ENCODE measurements at places on chromosomes 16 and 17.

- DNase-seq: no peak
Observed at GRCh38 chr17:37825851-37826250, 81.0 kb upstream of the HNF1B start.

DNA sequence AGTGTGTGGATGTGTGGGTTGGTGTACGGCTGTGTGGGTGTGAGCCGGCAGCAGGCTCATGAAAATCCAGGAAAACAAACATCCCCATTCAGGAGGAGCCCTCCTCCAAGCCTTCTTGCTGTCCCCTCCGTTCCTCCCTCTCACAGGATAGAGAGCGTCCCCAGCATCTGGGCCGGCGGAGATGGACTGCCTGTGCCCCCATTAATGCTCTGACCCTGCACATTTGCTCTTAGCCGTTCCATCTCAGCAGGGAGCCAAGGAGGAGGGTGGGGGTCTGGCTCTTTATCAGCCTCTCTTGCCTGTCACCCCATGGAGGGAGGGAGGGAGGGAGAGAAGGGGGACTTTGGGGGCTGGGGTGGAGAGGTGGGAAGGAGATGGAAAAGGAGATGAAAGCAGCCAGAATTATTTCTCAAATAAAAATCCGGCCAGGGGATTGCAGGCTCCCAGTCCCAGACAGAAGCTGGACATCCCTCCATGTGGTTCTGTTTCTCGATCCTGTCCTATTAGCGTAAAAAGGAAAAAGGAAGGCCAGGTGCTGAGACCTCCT lies 240.0 kb upstream of the ZFHX3 start:
- DNase-seq: no peak

DNA sequence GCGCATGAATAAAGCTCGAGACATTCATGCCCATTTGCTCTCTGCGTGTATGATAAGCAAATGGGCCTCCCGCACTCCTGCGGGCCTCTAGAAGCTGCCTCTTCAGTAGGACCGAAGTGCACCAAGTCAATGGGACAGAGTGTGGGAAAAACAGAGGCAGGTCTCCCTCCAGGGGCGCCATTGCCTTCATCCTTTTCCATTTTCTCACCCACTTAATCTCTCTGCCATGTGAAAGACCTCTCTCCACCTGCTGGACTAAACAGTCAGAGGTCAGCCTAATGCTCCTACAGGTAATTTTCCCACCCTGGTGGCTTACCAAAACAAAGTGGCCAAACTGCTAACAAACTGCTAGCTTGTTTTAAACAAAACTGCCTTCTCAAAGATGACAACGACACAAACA lies 210.9 kb downstream of the ZFHX3 start:
- DNase-seq: no peak

DNA sequence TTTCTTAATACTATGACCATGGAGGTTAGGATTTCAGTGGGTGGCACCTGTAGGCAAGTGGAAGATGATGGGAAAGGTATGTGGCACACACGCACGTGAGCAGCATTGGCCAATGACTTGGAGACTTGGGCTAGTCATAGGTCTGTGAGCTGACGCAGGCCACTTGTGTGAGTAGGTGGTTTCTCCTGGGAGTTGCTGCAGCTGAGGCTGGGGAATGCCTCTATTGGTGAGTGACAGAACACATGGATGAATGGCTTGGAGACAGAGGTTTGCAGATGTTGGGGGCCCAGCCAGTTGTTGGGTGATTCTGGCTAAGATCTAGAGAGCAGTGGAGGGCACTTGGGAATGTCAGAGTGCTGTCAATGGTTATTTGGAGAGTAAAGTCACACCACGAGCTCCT lies 64.1 kb downstream of the MARF1 start:
- no peak for DNase-seq

Data from tibial artery (tissue), 4 donors.